ENCODE measurements at places on chromosomes 4 and X. TPM values are rescaled to one million over a fixed set of nuclear protein-coding genes. Genes with fewer than 3 reads are reported as not detected.

DNA sequence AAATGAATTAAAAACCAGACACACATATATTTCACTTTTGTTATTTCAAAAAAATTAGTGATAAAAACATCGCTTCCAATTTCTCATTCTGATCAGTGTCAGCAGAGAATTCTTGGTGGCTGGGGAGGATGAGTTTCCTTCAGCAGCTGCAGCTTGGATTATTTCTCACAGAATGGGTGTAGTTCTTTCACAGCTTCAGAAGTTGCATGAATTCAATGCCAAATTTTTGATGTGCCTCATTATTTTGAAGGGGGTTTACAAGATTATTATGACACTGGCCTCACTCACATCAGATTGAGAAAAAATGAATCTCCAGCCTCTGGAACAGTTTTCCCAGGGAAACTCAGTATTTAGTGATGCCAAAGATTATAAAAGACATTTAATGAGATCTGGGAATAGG, 184.9 kb upstream of the WDFY3 start:
- DNase-seq = peak; percentile 73

- DNase-seq = no peak
These were observed 128.7 kb downstream of the ANKRD50 start for GRCh38 chr4:124583797-124584196.

GRCh38 chr4:96637971-96638412, 798.1 kb downstream of the PDHA2 start:
- no peak for DNase-seq

DNA sequence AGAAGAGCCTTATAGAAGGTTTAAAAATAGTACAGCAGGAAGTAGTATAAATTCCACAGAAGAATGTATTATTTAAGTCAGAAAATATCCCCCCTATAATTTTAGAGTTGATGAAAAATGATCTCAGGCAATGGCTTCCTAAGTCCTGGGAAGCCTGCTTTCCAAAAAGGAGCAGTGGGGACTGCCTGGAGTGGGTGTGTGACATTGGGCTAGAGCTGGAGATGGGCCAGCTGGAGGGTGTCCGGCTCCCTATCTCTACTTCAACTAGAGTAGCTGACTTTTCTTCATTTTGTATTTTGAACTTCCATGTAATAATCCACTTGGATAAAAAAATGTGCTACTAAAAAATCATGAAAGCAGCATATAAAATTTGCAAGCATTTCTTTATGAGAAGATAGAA, 253.9 kb downstream of the ANK2 start:
- DNase-seq = no peak

- DNase-seq = peak; percentile 94
These were observed at the start of gene INTU for GRCh38 chr4:127632420-127633403. TSS of gene INTU (plus strand) at chr4:127632957. CDS start at chr4:127633035, 78 bp downstream.

- no peak for DNase-seq
These were observed 98.1 kb upstream of the JADE1 start for GRCh38 chr4:128711361-128711760.

DNA sequence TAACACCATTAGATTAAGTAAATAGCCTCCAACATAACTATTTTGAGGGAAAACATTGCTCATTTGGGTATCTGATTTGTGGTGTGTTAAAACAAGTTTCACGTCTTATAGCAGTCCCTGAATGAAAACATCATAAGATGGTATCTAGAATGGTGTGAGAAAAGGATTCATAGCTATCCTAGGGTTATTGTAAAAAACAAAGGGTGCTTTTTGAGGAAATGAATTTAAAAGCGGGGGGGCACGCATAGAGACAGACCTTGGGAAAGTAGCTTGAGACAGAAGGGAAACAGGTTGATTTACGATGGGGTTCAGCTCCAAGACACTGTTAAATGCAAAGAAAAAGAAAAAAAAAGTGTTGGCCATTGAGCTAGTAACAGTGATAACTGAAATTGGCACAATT, 768 bp upstream of the CXCL10 start:
- DNase-seq = no peak

DNA sequence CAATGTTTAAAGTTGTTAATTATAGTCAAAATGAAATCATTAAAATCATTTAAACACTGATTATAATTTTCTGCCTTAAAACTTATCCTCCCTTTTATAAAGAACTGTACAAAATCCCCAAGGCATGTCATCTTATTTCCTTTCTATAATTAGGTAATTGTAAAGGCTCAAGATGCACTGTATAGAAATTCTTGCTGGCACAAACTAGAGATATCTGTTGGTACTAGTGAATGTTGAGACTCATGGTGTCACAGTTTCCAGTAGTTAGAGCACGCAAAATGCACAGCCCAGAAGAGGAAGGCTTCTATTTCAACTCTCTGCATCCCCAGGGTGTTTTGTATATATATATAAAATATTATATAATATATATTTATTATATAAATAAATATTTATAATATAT, 22.7 kb upstream of the PLA2G12A start:
- DNase-seq = no peak

GRCh38 chrX:72121383-72121782, 10.3 kb downstream of the RTL5 start:
- peak; percentile 49 for DNase-seq

Gene DNAJB14
- 33.9 TPM for total RNA-seq

Gene COX7B2
- total RNA-seq = not detected

Gene TLR3
- total RNA-seq = 5.4 TPM

Gene DCX
- total RNA-seq = not detected

Data from LHCN-M2 (cell line).